NCI-H2171 (cell line): ENCODE measurements at places on chromosomes 7 and 10.

- DNase-seq, result no peak
Measured at GRCh38 chr7:1965579-1966294, 267.0 kb downstream of the MAD1L1 start.

DNA sequence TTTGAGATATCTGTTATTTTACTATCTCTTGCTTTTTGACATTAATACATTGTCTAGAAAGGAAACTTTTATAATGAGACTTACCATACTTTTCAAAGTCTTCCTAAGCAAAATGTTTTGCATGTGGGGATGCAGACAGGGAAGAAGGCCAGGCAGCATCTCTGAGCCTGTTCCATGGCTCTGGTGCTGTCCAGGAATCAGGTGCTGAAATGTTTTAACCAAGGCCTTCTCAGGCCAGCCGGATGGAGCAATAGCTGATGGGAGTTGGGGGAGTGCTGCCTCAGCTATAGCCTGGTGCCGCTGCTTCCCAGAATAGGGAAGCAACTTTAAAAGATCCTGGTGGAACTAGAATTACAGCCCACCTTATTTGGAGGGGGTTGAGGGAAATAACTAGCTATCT lies 38.5 kb downstream of the CRTAC1 start:
- DNase-seq, result no peak

DNA sequence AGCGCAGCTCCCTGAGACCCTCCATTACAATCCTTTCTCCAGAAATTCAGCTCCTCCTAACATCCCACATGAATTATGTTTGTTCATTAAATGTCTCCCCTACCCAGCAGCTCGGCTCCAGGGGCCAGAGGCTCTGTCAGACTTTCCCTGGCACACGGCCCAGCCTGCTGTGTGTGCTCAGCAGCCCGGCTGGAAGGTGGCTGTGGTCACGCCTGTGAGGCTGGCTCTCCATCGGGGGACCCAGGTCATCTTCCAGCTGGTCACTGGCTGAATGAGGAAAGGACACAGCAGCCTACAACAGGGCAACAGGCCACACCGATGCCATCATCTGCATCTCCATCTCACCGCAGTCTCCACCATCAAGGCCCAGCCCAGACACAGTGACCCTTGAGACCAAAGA lies 219.8 kb downstream of the MAD1L1 start:
- peak; percentile 44 for DNase-seq

GRCh38 chr10:97726636-97727178 lies 10.2 kb upstream of the ZFYVE27 start:
- DNase-seq, result no peak

- no peak for DNase-seq
Measured at GRCh38 chr7:149292462-149292823, 30.4 kb downstream of the ZNF783 start.

- no peak for DNase-seq
Measured at GRCh38 chr10:102657984-102658724, 13.9 kb downstream of the TRIM8 start.

DNA sequence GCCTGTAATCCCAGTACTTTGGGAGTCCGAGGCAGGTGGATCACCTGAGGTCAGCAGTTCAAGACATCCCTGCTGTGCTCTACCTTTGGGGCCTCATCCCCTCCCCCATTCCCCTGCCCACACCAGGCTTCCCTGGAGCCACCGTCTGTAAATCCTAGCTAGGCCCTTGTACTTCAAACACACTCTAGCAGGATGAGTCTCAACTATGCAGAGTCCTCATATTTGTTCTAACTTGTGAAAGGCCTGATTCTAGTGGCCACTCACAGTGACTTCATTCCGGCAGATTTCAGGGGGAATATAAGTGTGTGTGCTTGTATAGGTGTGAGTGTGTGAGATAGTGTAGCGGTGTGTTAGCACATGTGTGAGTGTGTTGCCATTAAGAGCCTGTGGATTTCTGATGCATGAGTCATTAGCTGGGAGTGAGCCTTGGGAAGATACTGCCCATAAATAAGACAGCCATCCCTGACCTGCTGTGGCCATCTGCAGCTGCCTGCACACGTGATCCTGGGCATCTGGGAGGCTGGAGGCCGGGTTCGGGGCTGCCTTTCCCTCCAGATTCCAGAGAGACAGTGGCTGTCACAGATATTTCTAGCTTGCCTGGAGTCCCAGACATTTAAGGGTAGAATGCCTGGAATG lies 1.7 kb upstream of the NEURL1 start:
- DNase-seq, result no peak

- no peak for DNase-seq
Measured at GRCh38 chr7:2779051-2779450, 65.1 kb downstream of the GNA12 start.

DNA sequence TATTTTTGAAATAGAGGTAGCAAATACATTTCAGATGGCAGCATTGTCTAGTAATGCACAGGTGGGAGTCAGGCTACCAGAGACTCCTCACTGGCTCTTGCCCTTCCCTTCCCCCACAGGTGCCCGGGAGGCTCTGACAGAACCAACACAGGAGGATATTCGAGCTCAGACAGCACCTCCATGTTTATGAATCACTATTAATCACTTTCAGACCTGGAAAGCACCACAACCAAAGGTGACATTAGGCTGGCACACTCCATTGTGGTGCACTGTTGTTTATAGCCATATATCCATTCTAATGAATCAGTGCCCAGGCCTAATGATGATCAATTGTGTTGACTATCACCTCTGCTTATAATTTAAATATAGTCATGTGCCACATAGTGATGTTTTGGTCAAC lies 107.8 kb upstream of the NAMPT start:
- DNase-seq, result no peak

DNA sequence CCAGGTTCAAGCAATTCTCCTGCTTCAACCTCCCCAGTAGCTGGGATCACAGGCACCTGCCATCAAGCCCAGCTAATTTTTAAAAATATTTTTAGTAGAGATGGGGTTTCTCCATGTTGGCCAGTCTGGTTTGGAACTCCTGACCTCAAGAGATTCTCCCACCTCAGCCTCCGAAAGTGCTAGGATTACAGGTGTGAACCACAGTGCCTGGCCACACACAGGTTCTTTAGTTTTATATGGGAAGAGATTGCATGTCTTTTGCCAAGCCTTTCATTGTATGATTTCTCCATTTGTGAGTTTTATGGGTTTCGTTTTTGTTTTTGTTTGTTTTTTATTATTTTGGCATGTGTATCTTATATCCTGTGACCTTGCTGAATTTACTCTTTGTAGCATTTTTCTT lies 40.9 kb downstream of the C1GALT1 start:
- DNase-seq, result no peak

GRCh38 chr10:110007701-110008517 lies at the start of gene ADD3:
Gene ADD3 (plus strand): TSS chr10:110007984. CDS start chr10:110100654, 92,670 bp downstream.
- peak; percentile 93 for DNase-seq

GRCh38 chr7:152103691-152104090 lies 78.2 kb downstream of the GALNT11 start:
- no peak for DNase-seq

DNA sequence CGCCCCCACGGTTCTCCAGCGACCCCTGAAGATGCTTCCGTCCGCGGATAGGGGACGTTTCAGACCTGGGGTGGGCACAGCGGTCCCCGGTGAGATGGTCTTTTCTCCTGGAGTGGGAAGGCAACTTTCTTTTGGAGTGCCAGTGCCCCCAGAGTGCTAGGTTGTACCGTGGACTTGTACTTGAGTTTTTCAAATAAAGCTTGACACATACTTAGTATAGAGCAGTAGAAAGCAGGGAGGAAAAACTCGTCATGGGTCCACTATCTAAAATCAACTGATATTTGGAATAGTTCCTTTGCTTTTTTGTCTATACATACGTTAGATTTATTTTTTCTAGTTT lies 28.4 kb downstream of the RBM20 start:
- no peak for DNase-seq

DNA sequence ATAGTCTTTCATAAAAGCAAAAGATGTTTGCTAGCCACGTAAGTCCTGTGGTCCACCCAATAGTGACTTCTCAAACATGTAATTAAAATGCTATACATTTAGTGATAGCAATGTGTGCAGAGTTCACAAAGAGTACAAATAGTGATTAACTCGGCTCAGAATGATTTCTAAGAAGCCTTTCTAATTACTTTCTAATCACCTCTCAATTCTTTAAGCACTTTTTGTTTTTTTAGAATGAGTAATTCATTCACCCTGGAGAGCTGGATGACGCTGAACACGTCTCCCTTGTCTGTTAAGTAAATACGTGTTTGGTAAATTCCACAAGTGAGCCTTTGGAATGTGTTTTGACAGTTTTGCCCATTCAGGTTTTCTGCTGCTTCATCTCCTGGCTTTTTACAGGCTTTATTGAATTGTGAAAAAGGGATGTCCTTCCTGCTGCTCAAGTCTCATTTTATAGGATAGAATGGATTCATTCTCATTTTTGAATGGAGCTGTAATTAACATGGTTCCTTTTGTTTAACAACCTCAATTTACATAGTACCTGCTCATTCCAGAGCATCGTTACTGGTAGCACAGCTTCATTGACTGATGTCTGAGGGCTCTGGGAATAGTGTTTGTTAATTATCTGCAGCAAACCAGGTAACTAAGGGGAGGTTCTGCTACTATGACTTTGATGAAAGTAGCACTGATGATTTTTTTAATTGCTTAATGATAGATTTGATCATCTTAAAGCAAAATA lies 212.1 kb downstream of the VTI1A start:
- no peak for DNase-seq

GRCh38 chr10:62554632-62555199 lies 180.5 kb downstream of the ZNF365 start:
- peak; percentile 47 for DNase-seq

- no peak for DNase-seq
Measured at GRCh38 chr7:150401861-150402631, 22.9 kb downstream of the ZNF775 start.

DNA sequence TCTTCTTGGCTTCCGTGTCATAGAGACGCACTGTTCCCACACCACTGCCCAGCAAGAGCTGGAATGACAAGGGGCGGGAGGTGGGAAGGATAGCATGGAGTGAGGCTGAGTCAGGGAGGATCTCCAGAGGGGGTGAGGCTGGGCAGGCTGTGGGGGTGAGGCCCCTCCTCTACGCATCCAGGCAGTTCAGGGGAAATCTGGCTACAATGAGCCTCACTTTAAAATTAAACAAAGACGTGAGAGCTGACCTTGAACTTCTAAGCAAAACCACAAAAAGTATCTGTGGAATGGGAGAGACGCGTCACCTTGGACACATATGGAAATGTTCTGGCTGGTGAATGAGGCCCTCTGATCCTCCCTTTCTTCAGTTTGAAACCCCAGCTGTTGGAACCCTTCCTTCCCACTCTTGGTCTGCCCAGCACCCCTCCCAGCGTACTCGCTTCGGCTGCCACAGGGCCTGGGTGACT lies 17.7 kb downstream of the WDR91 start:
- DNase-seq, result no peak

DNA sequence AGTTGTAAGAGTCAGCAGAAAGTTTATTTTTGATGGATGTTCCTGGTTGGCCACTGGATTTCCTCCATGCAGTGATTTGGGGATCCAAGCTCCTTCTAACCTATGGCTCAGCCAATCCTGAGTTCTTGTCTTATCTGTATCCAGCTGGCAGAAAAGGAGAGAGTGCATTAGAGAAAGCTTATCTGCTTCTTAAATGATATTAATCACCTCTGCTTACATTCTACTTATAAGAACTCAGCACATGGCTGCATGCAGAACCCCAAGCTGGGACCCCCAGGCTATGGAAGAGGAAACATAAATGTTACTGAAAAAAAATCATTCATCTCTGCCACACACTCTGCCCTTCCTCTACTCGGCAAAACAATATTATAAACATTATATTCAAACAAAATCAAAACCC lies 739.8 kb upstream of the AUTS2 start:
- DNase-seq, result no peak

DNA sequence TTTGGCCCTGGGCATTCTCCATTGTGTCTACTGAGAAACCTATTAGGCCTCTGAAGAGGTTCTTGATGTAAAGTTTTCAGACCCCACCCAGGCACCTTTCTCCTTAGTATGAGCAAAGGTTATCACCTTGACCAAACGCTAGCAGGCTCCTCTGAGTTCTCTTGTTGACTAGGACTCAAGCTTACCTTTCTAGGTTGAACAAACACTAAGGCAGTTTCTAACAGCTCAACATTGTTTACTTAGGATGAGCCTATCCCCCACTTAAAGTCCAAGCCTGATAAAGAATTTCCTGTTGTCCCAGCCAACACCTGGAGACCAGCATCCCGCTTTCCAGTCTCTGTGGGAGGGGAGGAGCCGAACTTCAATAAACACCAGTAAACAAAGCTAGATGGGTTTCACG lies 26.3 kb upstream of the ITGB8 start:
- DNase-seq, result no peak
